T-helper 22 cell (primary cell): ENCODE measurements at places on chromosomes 3 and 15.

GRCh38 chr3:187896646-187897045, 151.4 kb upstream of the BCL6 start:
- DNase-seq, result no peak

DNA sequence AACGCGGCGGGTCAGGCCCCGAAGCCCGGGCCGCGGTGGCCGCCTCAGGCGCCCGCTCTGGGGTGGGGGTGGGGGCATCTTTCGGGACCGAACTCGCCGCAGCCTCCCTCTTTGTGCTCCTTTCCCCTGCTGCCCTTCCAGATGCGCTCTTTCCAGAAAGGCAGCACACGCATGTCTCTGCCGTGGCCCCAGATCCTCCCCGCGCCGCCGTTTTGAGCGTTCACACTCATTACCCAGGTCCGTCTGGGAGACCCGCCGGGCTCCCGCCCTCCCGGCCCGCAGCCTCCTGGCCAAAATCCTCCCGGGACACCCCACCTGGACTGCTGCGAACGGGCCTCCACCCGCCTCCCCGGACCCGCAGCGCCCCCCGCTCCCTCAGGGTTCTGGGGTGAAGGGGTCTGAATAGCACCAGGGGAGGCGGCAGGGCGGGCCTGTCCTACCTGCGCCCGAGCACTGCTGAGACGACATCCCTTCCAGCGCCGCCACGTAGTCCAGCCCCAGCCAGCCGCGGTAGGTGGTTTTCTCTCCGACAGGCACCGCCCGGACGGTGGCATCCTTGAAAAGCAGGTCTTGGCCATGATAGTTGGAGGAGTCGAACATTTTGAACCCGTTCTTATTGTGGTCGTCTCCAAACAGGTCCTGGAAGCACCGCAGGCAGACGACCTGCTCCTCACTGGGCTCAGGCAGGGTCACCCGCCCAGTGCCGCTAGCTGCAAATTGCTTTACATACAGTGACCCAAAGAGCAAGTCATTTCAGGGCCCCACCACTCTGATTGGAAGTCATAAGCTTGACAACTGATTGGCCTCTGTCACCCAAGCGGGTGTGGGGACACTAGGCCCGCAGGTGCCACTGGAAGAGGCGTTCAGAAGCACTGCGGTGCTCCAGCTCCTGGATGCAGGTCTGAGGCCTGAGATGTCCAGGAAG, 25.9 kb downstream of the MELTF start:
- DNase-seq, result no peak

DNA sequence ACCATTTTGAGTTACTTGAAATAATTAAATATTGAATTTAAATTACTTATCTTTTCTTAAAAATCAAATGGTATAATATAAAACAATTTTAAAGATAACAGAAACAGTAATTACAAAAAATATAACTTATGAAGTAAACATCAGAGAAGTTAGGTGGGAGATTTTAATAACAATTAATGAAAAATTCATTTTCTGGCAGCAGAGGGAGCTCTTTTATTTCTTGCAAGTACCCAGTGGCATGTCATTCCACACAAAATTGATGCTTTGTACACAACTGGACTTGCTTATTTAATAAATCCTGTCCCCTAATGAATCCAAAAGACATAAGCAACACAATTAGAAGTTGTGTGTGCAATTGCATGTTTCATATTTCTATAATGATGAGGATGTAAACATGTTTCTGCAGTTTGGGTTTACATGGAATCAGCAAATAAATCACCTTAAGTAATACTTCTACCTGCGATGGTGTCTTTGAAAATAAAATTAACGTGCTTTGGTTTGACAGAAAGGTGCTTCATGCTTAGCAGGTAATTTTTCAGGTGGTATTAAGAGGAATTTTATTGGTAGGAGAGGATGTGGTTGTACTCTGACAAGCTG, 861.3 kb downstream of the ZPLD1 start:
- no peak for DNase-seq

GRCh38 chr3:46895204-46895660, 17.7 kb downstream of the PTH1R start:
- DNase-seq, result peak; percentile 42

DNA sequence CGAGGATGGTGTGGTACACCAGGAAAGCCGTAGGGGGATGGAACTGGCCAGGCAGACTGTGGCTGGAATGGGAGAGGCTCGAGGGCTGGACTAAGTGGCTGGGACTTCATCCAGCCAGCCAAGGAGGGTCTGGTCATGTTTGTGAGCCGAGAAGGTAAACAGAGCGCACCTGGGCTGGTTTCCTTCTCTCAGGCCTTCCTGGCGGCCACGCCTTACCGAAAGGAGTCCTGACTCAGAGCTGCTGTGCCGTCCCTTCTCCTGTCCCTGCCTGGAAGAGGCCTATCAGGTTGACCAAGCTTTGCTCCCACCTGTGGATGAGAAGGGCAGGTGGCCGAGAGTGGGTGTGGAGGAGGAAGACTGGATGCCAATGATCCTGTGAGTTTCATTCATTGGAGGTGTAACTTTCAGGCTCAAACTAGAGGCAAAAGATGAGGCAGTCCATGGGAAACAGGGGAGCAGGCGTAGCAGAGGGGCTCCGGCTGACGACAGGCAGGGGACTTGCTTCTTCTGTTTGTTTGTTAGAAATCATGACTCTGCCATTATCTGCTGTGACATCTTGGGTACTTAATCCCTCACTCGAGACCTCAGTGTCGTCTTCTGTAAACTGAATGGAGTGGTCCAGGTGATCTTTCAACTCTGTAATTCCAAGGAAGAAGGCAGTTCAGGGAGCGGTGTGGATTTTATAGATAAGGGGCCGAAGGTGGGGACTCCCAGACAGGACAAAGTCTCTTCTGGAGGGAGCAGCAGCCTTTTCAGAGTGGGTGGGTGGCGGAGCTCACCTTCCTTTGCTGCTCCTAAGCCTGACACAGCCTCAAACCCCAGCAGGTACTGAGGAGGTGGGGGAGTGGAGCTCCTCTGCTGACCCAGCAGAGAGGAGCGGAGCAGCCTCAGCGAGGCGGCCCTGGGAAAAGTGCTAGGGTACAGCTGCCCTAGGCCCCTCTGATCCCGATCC, 71.8 kb upstream of the GATM start:
- no peak for DNase-seq

DNA sequence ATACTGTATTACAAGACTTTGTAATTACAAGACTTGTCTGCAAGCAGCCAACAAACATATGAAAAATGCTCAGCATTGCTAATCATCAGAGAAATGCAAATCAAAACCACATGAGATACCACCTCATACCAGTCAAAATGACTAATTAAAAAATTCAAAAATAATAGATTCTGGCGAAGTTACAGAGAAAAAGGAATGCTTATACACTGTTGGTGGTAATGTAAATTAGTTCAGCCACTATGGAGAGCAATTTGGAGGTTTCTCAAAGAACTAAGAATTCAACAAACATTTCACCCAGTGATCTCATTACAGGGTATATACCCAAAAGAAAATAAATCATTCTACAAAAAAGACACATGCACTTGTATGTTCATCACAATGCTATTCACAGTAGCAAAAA, 617.5 kb upstream of the CCDC54 start:
- DNase-seq, result no peak

DNA sequence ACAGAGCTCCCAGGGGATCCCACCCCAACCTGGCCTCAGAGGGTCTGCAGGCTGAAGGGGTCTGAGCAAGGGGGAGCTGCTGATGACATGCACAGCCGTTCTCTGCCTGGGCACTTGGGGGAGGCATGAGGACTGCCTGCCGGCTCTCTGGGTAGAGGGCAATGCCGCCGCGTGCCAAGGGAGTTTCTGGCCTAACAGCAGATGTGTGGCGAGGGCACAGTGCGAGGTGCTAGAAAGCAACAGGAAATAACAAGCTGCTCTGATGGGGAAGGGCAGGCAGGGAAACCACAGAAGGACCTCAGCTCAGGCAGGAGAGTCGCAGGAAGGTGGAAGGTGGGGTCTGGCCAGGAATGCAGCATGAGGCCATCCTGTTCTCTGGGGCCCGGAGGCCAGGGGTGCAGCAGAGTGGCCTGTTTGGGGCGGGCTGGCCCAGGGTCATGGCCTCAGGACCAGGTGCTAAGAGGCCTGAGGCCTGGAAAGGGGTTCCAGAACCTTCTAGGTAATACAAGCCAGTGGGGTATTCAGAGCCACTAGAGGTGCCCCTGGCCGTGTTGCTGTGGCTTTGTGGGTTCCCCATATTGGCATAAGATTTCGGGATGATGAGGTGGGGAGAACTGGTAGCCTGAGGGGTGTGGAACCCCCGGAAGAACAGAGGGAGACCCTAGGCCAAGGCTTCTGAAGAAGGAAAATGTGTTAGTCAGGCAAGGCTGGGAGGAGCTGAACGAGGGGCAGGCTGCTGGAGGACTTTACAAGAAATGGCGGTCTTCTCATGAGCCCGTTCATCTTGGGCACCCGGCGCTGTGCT, 41.2 kb downstream of the RGMA start:
- no peak for DNase-seq

GRCh38 chr3:107620534-107620933, 97.8 kb downstream of the BBX start:
- no peak for DNase-seq

GRCh38 chr3:194647747-194648146, 14.5 kb upstream of the TMEM44 start:
- DNase-seq, result no peak

- no peak for DNase-seq
Measured at GRCh38 chr3:190554197-190554596, 40.3 kb downstream of the IL1RAP start.

- DNase-seq, result no peak
Measured at GRCh38 chr15:22257047-22258008, 177.0 kb downstream of the OR4M2 start.

- DNase-seq, result no peak
Measured at GRCh38 chr3:146067048-146067447, 93.9 kb downstream of the PLOD2 start.

DNA sequence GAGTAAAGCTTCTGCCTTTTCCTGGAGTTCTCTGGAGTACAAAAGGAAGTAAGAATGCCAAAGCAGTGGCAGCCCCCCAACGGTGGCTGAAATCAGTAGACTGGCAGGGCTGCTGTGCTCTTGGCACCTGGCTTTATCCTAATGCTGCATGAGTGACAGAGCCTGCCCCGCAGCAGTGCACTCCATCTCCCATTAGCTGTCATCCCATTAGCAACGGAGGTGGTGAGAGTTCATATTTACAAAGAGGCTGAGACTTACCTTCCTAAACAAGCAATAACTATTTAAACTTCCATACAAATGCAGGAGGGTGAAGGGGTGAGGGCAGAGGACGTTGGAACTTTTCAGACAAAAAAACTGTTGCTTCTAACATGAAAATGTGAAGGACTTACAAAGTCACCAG, 51.9 kb downstream of the SERPINI1 start:
- DNase-seq, result no peak

- no peak for DNase-seq
Measured at GRCh38 chr3:81888914-81889557, 127.6 kb upstream of the GBE1 start.

- DNase-seq, result no peak
Measured at GRCh38 chr3:124962403-124962940, 27.9 kb upstream of the MUC13 start.

- no peak for DNase-seq
Measured at GRCh38 chr3:6679510-6679909, 181.4 kb upstream of the GRM7 start.

GRCh38 chr3:473033-473800, 276.7 kb downstream of the CHL1 start:
- no peak for DNase-seq

DNA sequence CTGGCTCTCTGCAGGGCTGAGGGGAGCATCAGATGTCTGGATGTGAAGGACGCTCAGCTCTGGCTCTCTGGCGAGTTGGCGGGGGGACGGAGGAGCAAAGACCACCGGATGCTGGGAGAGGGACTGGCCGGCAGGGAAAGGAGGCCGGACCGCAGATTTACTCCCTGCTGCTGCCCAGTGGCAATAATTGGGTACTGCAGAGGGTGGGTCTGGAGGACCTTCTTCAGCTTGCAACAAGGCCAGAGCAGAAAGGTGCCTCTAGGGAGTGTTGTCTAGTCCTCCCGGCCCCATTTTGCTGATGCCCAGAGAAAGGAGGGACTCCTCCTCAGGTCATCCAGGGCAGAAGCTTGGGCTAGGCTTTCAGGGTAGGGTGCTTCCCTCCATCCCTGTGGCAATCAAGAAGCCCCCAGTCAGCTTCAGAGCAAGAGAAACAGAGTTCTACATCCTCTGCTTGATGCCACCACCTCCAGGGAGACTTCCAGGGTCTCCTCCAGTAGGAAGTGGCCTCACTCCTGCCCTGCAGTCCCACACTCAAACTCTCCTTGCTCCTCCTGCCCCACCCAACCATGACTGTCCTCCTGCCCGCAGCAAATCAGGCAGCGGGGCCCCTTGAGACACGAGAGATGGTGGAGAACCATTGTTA, 20.3 kb upstream of the CSPG4 start:
- DNase-seq, result no peak

GRCh38 chr15:66670175-66670574, 31.9 kb upstream of the SMAD6 start:
- no peak for DNase-seq

GRCh38 chr15:100898661-100899462, 19.2 kb downstream of the ALDH1A3 start:
- no peak for DNase-seq

DNA sequence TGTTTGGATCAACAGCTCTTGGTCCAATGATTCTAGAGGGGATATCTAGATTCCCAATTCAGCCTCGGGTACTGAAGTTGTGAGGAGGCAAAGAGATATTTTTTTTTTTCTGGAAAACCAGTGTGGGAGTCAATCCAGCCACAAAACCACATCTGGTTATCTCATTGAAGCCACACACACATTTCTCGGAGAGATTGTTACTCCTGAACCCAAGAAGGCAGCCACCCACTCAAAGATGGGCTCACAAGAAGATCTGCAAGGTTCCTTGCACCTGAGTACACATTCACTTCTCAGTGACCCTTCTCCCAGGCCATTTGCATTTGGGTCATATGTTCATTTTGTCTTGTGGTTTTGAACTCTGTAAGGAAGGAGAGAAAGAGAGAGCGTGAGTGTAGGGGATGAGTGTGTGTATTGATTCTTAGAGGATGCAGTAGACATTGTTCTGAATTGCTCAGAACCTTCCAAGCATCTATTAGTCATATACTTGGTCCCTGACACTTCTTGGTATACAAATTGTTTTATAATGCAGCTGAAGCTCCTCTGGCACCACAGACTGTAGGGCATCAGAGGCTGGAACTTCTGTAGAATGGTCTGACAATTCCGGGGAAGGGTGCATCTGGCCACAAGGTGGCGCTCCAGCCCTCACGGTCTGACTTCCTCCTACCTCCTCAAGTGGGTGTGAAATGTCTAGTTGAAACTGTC, 39.3 kb upstream of the TRA2B start:
- DNase-seq, result peak; percentile 43

DNA sequence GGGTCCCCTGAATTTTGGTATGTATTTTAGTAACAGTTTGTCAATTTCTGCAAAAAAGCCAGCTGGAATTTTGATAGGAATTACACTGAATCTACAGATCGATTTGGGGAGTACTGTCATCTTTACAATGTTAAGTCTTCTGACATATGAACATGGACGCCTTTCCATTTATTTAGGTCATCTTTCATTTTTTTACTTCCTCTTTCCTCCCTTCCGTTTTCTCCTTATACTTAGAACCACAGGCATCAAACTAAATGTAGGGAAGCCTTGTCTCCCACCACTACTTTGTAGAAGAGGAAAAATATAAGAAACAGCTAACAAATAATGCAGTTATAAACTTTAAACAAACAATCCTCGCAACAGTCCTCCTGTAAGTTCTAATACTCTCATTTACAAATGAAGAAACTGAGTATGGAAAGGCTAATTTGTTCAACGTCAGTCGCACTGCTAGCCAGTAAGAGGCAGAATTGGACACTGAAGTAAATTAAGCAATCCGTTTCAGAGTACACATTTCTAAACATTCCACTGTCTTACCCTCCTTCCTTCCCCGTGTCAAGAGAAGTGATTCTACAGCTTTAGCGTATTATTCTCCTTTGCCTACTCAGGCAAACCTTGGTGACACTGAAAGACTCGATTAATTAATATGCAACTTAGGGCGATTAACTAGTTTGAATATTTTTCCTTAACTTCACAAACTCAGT, 25.6 kb downstream of the RHOA start:
- no peak for DNase-seq
